ENCODE measurements at places on chromosomes 3 and 15.

- no peak for DNase-seq
These were observed 123.6 kb upstream of the CD96 start for GRCh38 chr3:111418391-111418790.

DNA sequence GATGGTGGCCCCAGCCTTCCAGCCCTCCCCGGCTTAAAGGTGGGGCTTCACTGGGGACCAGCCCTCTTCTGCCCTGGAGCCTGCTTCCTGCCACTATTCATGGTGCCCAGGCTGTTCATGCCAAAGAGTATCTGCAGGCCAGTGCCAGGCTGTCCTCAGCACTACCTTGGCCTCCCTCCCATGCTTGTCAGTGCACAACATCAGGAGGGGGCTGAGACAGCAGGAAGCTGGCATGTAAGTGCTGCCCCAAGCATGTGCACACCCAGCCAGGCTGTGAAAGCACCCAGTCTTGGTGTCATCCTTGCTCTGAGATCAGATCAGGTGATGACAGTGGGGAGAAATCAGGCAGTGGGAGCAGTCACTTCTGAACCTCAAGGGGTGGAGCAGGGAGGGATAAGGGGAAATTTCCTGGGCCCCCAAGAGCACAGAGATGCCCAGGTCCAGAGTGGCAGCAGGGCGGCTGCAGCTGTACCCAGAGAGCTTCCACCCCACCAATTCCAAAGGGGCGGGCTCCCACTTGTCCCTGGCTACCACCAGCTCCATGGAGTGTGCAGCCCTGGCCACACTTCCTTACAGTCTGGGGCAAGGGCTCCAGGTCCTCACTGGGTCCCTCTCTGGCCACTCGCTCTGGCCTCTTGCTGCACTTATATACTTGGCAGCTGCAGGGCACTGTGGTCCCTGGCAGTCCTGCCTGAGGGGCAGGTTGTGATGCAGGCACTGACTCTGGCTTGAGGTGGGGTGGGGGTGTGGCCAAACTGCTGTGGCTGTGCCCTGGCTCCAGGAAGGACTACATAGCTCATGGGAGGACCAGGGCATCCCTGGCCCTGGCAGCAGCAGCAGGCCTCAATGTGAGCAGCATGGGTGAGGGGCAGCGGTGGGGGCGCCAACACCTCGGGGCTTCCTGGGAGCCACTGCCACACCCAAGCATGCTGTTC is 91.4 kb upstream of the TNFSF10 start:
- no peak for DNase-seq

- peak; percentile 64 for DNase-seq
These were observed 121.7 kb upstream of the TPM1 start for GRCh38 chr15:62920682-62921502.

DNA sequence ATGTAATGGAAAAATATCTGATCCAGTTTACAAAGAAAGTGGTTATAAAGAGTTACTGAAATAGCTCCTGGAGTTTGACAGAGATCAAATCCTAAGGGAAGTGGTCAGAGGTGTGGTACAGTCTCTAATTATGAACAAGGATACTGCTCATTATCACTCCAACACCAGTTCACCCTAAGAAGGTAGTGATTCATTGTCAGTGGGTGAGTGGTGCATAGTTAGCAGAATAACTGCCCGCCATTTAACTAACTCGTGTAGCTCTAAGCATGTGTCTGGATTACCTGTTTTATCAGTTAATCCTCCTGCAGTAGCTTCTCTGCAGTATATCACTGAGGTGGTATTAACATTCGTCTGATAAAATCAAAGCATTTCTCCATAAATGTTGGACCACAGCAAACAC is 700.1 kb downstream of the NLGN1 start:
- DNase-seq: no peak

DNA sequence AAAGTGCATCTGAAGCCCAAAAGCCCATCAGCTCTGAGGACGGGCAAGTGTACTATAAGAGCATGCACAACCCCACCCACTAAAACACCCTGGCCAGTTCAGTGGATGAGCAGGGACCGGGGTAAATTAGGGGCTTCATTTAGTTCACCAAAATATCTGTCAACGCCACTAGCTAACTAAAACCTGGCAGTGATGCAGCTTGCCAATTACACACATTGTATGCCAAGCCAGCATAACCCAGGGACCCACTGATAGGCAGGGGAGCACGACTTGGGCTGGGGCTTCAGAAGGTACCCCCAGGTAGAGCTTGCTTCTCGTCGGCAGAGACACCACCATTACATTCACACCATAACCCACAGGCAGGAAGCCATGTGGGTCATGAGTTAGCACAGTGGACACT is 47.0 kb downstream of the PTPN23 start:
- DNase-seq: no peak

- DNase-seq: no peak
These were observed 37.7 kb downstream of the SLC6A6 start for GRCh38 chr3:14440168-14440518.

GRCh38 chr15:61752001-61752400 is 308.2 kb downstream of the VPS13C start:
- no peak for DNase-seq

GRCh38 chr3:24598695-24599470 is 104.2 kb upstream of the THRB start:
- no peak for DNase-seq

- no peak for DNase-seq
These were observed 311.3 kb downstream of the PLCL2 start for GRCh38 chr3:17195856-17196604.

DNA sequence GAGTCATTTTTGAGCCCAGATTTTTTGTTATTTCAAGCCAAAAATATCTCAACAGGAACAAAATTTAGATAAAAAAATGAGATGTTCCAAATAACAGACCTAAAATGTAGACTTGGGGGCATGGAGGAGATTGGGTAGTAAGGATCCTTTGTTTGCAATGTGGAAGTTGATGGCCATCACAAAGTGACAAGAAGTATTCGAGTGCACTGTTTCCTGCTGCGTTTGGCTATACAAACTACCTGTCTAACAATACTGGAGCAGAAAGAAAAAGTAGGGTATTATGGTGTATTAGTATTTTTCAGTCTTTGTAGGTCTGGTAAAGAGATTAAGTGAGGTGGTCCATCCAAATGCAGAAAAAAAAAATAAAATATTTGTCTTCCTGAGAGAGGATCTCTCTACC is 284.2 kb downstream of the C3orf38 start:
- DNase-seq: no peak

GRCh38 chr3:61927332-61927731 is 366.0 kb downstream of the PTPRG start:
- peak; percentile 96 for DNase-seq

DNA sequence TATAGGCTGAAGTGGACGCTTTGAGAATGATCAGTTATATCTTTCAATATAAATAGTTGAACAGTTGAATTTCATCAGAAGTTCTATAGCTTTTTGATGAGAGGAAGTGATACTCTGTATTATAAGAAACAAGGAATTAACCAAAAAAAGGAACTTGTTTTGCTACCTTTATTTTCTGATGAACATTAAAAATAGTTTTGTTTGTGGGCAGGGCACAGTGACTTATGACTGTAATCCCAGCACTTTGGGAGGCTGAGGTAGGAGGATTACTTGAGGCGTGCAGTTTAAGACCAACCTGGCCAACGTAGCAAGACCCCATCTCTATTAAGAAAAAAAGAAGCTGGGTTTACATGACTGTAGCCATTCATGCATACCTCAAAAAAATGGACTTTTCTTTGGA is 16.7 kb downstream of the BLOC1S6 start:
- DNase-seq: no peak

DNA sequence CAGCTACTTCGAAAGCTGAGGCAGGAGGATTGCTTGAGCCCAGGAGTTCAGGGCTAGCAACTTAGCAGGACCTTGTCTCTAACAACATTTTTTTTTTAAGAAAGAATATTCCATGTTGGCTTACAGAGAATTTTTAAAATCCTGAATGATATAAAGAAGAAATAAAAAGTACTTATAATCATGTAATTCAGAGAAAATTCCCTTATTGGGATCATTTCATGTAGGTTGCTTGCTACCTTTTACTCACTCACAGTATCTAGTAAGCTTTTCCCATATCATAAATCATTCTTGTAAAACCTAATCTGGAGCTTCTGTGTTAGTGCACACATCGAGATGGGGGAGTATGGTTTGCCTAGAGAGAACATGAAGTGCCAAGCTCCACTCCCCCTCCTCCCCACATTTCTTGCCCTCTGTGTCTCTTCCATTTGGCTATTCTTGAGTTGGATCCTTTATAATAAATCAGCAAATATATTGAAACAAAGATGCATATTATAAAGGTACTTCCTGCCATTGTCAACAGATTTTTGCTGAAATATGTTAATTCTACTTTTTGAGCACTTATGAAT is 13.6 kb downstream of the TF start:
- no peak for DNase-seq

DNA sequence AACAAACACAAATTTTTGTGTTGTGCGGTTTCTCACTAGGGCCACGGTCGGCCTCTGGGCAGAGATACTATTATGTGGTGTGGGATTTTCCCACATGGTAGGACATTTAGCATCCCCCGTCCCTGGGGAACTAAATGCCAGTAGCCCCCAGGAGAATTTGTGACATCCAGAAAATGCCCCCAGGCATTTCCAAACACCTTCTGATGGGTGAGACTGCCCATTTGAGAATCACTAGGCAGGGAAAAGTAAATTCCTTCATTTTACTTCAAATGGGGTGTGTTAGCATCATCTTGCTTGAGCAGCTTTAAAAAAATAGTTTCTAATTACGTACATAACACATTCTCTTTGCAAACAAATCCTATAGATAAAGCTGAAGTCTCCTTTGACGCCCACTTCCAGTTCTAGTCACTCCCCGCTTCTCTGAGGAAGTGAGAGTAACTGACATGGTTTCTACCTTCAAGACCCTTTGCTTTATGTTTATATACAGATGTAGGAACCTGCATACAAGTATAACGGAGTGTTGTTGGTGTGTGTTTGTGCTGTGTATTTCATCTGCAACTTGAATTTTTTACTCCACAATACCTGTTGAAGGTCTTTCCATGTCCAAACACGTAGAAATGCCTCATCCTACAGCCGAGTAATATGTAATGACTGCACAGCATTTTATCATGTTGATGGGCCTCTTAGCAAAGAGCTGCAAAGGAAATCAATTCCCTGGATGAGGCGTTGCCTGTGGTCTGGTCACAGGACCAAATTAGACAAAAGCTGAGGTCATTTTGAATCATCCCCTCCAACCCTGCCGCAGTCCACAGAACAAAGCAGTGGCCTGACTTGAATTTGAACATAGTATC is 31.4 kb upstream of the ZBTB38 start:
- DNase-seq: no peak

- no peak for DNase-seq
These were observed 276.3 kb upstream of the DNAJC19 start for GRCh38 chr3:181265750-181266333.

GRCh38 chr3:101243285-101244211 is 76.8 kb downstream of the IMPG2 start:
- DNase-seq: no peak

DNA sequence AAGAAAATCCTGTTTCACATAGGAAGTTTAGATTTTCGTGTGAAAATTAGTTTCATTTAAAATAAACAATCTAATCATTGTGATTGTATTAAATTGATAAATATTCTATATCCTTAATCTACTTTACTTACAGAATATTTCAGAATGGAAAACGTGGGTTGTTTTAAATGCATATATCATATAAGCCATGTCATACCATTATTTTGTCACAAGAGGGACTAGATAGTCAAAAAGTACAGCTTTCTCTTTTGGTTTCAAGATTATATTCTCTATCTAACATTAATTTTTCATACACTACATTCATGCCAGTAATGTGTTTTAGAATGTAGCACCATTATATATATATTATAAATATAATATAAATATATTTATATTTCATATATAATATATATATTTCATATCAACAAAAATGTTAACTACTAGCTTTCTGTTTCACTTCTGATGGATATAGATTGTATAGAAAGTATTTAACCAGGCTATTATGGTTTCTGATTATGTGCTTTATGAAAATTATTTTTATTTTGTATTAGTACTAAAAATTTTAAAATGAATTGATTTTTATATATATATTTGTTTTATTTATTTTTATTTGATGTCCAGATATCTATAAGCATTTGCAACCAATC is 45.3 kb downstream of the OSTN start:
- no peak for DNase-seq

DNA sequence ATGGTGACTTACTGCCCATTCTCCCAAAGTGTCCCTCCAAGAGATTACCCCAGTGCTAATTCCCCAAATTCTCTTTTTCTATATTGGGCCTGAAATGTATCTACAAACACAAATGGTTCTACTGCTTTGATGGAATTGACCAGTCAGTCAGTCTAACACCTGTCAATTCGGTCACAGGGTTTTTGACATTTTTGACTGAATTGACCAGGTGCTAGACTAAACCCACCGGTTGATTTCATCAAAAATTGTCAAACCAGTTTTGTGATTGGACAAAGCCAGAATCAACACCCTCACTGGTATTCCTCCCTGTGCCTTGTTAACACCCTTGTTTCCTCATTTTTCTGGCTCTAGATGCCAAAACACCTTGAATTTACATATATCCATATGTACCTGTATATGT is 398.4 kb upstream of the NR2F2 start:
- DNase-seq: no peak

GRCh38 chr3:106333911-106334618 is 465.3 kb upstream of the CBLB start:
- no peak for DNase-seq

GRCh38 chr3:126289096-126289495 is 68.1 kb downstream of the KLF15 start:
- no peak for DNase-seq

DNA sequence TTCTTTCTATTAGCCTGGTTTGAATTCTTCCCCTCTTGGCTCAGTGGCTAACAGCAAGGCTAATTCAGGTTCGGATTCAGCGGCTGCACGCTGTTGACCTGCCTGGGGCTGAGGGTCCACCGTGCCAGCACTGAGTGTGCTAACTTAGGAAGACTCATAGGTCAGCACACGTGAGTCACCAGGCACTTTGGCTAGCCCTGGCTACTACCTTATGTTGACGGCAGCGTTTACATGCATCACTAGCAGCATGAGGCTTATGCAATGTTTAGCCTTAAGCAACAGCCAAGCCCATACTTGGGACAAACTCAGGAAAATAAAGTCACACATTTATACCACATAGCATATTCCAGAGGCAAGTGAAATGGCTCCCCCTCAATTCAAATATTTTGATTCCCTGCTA is 137.7 kb downstream of the RAB11A start:
- no peak for DNase-seq

DNA sequence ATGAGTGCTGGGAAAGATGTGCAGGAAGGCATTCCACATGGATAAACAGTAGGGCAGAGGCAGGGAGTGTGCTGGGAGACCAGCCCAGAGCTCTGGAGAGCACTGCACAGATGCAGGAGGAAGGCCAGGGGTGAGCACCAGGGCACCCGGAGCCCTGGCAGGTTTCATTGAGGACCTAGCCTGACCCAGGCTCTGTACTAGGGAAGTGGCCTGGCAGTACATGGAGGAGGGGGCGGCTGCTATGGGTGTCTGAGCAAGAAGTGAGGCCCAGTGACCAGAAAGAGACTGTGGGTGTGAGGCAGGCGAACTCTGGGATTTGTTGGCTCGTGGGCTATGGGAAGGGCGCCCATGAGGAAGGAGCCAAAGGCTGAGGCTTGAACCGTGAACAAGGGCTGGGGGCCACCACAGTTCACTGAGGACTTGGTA is 139.1 kb downstream of the DNAJB8 start:
- peak; percentile 11 for DNase-seq
